ENCODE measurements at places on chromosomes 11 and 22. TPM values are rescaled to one million over a fixed set of nuclear protein-coding genes. Genes with fewer than 3 reads are reported as not detected.

ASPHD2 gene
- 7.4 TPM for total RNA-seq

KREMEN1 gene
- total RNA-seq: 1.8 TPM

DNA sequence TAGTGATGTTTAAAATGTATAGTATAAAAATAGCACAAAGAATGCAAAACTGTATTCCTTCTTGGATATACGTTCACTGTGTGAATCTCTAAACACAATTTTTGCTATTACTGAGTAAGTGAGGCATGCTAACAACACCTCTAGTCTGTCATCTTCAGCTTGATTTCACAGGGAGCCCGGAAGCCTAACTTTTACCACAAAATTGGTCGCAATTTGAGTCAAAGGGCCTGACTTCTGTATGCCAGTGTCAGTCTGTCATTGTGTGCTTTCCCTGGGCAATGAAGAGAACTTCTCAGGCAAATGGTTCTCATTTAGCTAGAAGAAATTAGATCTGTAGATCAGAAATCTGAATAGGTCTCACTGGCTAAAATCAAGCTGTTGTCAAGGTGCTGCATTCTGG is 1059.5 kb downstream of the FAM181B start:
- DNase-seq: no peak

DNA sequence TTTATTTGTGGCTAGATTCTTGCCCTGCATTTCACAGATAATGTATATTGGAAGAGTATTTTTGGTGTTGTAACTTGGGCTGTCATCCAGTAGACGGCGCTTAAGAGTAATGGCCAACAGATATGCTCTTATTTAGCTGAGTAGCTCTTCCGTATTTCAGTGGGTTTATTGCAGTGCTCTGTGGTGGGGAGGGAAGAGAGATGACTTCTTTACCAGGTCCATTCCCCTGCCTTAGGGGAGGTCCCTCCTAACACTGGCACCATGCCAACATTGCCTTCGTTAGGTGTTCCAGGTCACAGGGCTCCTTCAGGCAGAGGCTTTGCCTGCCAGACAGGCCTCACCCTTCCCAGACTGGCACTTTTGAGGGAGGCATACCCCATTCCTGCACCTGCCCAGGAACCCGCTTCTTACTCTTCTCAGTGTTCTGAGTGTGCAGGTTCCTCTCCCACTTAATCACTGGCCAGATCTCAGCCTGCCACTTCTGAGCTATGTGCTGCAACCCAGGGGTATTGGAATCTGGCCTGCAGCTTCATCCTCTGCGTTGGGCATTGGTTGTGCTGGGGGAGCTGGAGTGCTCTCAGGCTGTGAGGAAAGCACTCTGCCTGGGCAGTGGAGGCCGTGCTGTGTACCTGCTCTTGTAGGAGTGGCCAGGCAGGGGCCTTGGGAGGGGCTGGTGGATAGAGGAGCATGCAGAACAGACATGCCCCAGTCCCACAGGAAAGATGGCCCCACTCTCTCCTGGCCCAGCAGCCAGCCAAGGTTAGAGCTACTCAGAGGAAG is 29.4 kb upstream of the SLN start:
- peak; percentile 43 for DNase-seq

DNA sequence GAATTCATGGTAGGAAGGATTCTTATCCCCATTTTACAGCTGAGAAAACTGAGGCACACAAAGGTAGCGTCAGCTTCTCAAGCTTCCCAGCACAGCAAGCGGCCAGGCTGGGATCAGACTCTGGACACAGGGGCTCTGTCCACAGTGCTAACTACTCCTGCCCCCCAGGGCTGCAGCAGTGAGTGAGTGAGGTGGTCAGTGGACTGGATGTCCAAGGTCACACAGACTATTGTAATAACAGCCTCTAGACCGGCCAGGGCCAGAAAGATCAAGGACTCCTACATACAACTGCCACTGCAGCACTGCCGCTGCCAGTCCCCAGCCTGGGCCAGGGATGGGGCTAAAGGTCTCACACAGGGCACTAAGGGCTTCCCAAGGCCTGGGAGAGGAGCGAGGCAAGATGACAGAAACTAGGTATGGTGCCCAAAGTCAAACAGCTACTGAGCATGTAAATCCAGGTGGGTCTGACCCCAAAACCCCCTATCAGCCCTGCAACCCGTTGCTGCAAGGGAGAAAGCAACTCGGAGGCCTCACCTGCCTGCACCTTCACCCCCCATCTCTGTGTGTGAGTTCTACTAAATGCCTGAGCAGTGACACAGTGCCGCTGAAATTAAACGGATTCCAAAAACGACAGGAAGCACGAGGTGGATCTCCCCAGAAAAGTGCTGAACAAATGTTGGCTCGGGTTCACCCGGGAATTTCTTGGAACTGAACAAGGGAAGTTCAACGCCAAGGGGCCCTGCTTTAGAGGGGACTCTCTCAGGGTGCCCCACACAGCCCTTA is 161.8 kb upstream of the GRK3 start:
- peak; percentile 46 for DNase-seq

- no peak for DNase-seq
These were observed 13.1 kb upstream of the ARSA start for GRCh38 chr22:50640857-50641647.

All from H7 (cell line).